ENCODE measurements at places on chromosomes 5 and 9. TPM values are rescaled to one million over a fixed set of nuclear protein-coding genes. Genes with fewer than 3 reads are reported as not detected.

DNA sequence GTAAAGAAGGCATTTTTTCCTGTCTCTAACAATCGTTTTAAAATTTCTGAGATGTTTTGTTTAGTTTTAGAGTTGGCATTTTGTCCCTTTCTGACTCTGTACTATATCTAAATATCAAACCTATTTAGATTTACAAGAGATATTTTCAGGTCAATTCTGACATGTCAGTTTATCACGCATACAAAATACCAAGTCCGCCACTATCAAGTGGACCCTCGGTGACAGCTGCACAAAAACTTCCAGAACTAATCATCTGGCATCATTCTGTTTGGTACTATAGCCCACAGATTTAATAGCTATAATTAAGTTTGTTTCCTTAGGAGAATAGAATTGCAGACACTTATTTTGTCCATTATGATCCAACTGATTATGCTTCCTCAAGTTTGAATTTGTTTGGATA, 1278.2 kb downstream of the CDH12 start:
- no peaks in the 10 kb centered on the region for H3K4me1 ChIP-seq
- no peaks in the 10 kb centered on the region for H3K27me3 ChIP-seq
- H3K36me3 ChIP-seq = peaks cover 26% of the 10 kb centered on the region
- H3K27ac ChIP-seq = no peak overlapping the region
- no peak overlapping the region for H3K4me3 ChIP-seq

Gene FRMD3
- total RNA-seq = 0.52 TPM

GRCh38 chr9:111902391-111903139, 6.0 kb downstream of the UGCG start:
- no peak overlapping the region for H3K4me3 ChIP-seq
- no peaks in the 10 kb centered on the region for H3K27me3 ChIP-seq
- no peak overlapping the region for H3K27ac ChIP-seq
- DNase-seq = no peak
- peaks cover 39% of the 10 kb centered on the region for H3K4me1 ChIP-seq
- H3K36me3 ChIP-seq = peaks cover 7% of the 10 kb centered on the region

Gene PCDHB10
- total RNA-seq = not detected

- H3K4me1 ChIP-seq = no peaks in the 10 kb centered on the region
- H3K4me3 ChIP-seq = no peak overlapping the region
- H3K36me3 ChIP-seq = no peaks in the 10 kb centered on the region
Measured at GRCh38 chr5:106858616-106859015, 812.1 kb downstream of the EFNA5 start.

Gene PRDM9
- not detected for total RNA-seq

Gene ATP10B
- total RNA-seq = not detected

Gene SH3RF2
- total RNA-seq = not detected

Gene CDH9
- not detected for total RNA-seq

Gene ISOC1
- total RNA-seq = 12.8 TPM

- DNase-seq = no peak
- no peaks in the 10 kb centered on the region for H3K4me1 ChIP-seq
- H3K36me3 ChIP-seq = no peaks in the 10 kb centered on the region
- H3K4me3 ChIP-seq = no peak overlapping the region
- H3K27me3 ChIP-seq = no peaks in the 10 kb centered on the region
- H3K27ac ChIP-seq = no peak overlapping the region
Measured at GRCh38 chr5:97751540-97751939, 568.5 kb upstream of the RIOK2 start.

Gene TSLP
- total RNA-seq = 0.41 TPM

- DNase-seq = no peak
- peaks cover 13% of the 10 kb centered on the region for H3K27me3 ChIP-seq
- peaks cover 24% of the 10 kb centered on the region for H3K4me1 ChIP-seq
Measured at GRCh38 chr9:132244582-132245455, 83.0 kb downstream of the NTNG2 start.

Gene ZNF169
- 21.8 TPM for total RNA-seq

- peaks cover 3% of the 10 kb centered on the region for H3K27me3 ChIP-seq
- H3K36me3 ChIP-seq = no peaks in the 10 kb centered on the region
- H3K4me1 ChIP-seq = peaks cover 6% of the 10 kb centered on the region
- no peak overlapping the region for H3K4me3 ChIP-seq
- H3K27ac ChIP-seq = no peak overlapping the region
Measured at GRCh38 chr5:178470760-178471025, 119.5 kb downstream of the COL23A1 start.

- no peak for DNase-seq
- no peak overlapping the region for H3K27ac ChIP-seq
- H3K36me3 ChIP-seq = no peaks in the 10 kb centered on the region
- H3K4me1 ChIP-seq = no peaks in the 10 kb centered on the region
- peaks cover 2% of the 10 kb centered on the region for H3K27me3 ChIP-seq
Measured at GRCh38 chr5:7078901-7079300, 317.0 kb upstream of the ADCY2 start.

DNA sequence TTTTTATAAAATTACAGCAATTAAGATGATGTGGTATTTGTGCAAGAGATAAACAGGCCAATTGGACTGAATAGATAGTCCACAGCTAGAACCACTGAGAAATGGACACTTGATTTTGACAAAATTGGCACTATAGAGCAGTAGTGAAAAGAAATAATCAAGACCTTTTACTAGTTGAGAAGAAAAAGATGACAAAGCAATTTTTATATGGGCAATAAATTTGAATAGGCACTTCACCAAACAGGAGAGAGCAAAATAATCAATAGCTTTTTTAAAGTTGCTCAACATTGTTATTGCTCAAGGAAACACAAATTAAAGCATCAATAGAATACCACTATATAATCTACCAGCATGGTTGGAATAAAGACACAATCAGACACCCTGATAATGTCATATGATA, 193.5 kb upstream of the FTMT start:
- DNase-seq = no peak
- no peaks in the 10 kb centered on the region for H3K4me1 ChIP-seq
- no peaks in the 10 kb centered on the region for H3K27me3 ChIP-seq
- no peak overlapping the region for H3K27ac ChIP-seq

DNA sequence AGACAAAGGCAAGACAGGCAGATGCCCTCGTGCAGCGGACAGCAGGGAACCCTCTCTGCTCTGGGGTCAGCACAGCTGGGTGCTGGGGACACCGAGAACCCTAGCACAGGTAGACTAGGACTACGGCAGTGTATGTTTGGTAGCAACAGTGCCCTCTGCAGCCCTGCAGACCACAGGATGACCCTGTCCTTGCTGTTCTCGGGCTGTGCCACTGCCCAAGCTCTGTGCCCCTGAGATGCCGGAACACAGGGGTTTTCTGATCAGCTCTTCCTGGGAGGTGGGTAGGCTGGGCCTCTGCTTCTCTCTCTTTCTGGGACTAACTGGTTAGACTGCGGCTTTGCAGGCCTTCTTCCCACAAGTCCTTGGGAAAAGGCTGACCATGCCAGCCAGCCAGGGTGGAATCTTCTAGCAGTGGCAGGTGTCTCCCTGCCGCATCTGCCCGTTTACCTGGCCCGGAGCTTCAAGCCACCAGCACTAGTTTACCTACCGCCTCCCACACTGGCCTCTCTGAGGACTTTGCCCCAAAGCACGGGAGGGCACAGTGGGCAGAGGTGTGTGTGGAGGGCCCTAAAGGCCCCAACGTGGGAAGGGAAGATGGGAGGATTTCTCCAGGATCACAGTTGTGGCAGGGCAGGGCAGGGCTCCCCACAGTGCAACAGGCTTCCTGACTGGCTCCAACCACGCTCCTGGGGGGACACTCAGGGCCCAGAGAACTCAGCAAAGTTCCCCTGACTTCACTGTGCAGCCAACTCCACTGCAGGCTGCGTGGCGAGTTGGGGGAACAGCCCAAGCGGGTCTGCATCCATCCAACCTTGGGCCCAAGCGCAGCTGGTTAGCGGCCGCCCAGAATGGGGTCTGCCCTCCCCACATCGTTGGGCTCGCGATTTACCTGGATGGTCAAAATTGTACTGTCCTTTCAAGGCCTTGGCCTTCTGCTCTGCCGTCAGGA, 1.2 kb downstream of the UCK1 start:
- peak overlapping the region; percentile 47 for H3K27ac ChIP-seq
- DNase-seq = no peak
- peaks cover 37% of the 10 kb centered on the region for H3K36me3 ChIP-seq

Measured in naive thymus-derived CD8-positive, alpha-beta T cell (primary cell).